D721Med (cell line): ENCODE measurements at places on chromosomes 3 and 15.

DNA sequence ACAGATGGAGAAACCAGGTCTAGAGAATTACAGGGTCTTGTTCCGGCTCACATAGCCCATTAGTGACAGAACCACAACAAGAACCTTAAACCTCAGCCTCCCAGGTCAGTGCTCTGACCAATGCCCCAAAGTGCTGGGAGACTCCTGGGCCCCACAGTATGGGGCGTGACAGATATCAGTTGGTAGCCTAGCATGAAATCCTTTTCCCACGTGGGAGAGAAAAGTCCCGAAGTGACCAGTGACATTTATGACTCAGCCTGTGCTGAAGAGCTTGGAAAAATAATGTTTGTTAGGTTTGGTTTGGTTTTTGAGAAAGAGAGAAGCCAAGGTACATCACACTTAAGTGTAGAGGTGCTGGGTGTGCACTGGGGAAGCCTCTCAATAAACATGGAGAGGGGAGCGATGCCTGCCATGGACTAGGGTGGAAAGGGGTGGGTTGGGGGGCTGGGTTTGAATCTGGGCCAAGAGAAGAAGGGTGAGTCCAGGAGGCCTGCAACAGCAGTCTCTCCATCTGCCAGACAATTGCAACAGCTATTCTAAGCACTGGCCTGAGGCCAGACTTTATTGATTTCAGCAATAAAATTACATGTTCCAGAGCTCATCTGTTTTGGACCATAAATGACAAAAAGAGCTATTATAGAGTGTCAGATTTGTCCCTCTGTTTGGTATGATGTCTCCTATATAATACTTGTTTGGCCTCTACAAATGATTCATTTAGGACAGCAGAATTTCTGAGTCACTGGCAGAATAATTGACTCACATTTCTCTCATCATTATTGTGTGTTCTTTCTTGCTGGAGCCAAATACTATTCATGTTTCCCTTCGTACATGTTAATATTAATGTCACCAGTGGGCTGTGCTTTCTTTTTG lies 43.4 kb downstream of the C2CD4A start:
- no peak for DNase-seq

DNA sequence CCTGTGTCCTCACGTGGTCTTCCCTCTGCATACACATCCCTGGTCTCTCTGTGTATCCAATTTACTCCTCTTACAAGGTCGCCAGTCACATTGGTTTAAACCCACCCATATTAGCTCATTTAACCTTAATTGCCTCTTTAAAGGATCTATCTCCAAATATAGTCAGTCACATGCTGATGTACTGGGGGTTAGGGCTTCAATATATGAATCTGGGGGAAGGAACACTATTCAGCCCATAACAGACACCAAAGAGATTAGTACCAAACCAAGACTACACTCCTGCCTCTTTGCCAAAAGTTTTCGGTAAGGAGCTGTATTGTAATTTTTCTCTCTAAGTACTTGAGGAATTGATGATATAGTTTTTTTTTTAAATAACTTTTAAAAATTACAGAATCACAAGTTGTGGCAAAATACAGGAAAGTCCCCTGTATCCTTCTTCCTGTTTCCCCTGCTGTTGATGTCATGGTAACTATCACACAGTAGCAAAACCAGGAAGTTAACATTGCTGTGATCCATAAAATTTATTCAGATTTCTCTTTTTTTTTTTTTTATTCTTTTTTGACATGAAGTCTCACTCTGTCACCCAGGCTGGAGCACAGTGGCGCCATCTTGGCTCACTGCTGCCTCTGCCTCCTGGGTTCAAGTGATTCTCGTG lies 67.8 kb downstream of the SLCO3A1 start:
- no peak for DNase-seq

DNA sequence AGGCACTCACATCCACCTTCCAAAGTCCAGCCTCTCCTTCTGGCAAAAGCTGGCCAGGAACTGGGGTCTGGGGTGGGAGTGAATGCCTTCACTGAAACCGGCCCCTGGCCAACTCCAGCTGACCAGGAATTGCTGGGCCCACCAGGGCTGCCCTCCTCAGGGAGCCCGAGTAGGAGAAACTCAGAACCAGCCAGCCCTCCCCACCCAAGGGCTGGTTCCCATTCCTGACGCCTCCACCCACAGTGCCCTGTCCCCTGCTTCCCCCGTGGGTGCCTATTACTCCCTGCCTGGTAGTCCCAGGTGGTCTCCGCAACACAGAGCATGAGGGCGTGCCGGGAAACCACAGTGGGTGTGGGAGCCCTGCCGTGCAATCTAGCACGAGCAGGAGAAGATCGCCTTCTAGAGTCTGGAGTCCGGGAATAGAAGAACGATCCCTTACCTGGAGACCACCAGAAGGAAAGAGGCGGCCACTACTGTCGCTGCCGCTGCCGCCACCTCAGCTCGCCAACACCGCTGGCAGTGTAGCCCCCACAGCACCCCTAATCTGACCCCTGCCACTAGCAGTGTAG lies 178.8 kb downstream of the POTEB3 start:
- no peak for DNase-seq

- no peak for DNase-seq
Measured at GRCh38 chr15:35439291-35439690, 106.7 kb downstream of the DPH6 start.

DNA sequence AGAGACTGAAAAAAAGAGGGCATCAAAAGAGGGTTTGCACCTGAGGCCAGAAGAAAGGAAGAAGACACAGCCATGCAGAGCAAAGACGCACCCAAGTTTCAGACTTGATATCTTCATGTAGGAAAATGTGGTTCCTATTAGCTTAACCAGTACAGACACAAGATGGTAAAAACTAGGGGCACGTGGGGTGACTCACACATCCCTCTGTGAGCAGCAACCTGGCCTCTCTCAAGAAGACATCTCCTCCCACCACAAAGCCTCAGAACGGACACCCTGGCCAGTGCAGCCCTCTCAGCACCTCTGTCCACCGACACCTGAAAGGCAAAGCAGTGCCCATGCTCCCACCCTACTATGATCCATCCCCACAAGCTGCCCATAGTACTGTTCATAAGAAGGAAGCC lies 33.3 kb downstream of the GLB1 start:
- DNase-seq = no peak

GRCh38 chr3:46132565-46132964 lies 75.5 kb downstream of the CCR1 start:
- DNase-seq = no peak

DNA sequence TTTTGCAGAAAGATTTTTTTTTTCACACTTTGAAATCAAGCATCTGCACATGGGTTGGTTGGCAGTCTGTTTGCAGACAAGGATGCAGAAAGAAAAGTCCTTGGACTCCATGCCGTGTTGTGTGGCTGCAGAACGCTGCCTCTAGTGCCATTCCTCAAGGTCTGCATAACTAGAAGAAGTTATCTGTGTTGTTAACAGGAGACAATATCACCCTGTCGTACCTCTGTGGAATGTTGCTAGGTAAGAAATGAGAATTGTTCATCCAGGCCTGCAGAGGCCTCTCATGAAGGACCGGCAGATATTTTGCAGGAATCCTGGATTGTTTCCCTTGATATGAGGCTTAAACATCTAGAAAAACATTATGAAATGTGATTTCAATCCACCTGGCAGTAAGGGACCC lies 58.5 kb upstream of the PPARG start:
- DNase-seq = no peak

DNA sequence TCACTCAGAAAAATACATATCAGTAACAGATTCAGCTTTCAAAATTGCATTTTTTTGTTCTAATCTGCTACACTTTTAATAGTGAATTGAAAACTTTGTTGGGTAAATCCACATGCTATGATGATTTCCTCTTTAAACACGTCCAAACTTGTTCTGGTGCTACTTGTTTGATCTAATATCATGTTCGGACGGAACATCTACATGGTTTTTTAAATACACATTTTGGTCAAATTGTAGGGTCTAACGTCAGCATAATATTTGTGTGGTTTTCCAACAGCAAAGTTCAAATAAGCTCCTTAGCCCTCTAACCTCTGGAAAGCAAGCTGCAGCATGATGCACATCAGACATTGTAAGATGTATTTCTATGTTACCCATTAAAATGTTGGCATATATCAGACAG lies 98.5 kb upstream of the OSTN start:
- no peak for DNase-seq

- no peak for DNase-seq
Measured at GRCh38 chr3:125641891-125642290, 46.6 kb upstream of the OSBPL11 start.
